Left renal cortex interstitium (tissue), 4 donors: ENCODE measurements at places on chromosomes 1 and 21. TPM values are rescaled to one million over a fixed set of nuclear protein-coding genes. Genes with fewer than 3 reads are reported as not detected.

DNA sequence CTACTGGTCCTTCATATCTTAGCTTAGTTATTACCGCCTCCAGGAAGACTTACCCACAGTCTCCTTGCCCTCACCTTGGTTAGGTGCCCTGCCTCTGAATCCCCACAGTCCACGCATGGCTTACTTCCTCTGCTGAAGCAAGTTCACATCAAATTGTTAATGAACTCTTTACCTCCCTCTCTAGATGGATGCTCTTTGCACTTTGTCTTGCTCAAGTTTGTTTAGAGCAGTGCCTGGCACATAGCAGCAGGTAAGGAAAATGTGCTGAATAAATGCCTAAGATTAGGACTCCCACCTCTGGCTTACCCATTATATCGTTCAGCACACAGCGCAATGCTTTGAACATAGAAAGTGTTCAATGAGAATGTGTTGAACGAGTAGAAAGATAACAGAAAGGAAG is 90.5 kb downstream of the BEND5 start:
- no peak for DNase-seq

GRCh38 chr1:199336745-199337640 is 690.5 kb upstream of the NR5A2 start:
- no peak for DNase-seq

DNA sequence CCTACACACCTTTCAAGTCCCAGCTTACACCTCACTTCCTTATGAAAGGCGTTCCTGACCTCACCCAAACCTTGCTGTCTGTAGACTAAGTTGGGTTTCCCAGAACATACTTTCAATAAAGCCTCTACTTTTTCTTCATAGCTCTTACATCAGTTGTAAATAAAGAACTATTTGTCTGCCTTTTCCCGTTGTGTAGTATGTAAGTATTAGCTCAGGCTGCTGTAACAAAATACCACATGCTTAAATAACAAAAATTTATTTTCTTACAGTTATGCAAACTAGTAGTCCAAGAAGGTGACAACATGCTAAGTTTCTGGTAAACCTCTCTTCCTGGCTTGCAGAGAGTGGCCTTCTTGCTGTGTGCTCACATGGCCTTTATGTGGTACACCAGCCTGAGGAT is 86.7 kb downstream of the MAST2 start:
- no peak for DNase-seq

Gene PROX1
- polyA plus RNA-seq: 8.4 TPM

DNA sequence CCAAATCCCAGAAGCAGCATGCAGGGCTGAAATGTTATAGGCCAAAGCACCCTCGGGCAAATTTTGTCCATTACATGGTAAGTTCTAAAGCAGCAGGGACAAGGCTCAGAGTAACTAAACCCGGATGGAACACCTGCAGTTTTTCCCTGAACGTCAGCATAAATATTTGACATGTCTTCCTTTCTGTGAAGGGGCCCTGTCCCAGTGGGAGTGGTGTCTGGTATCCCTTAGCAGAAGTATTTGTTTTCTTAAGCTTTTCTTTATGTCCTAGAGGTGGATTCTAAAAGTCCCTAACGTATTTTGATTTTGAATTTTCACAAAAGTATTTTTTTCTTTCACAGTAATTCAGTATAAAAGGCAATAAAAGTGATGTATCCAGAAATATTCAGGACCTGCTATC is 223.9 kb downstream of the ST6GALNAC3 start:
- DNase-seq: no peak
